NCI-H345 (cell line): ENCODE measurements at places on chromosomes 2 and 18.

DNA sequence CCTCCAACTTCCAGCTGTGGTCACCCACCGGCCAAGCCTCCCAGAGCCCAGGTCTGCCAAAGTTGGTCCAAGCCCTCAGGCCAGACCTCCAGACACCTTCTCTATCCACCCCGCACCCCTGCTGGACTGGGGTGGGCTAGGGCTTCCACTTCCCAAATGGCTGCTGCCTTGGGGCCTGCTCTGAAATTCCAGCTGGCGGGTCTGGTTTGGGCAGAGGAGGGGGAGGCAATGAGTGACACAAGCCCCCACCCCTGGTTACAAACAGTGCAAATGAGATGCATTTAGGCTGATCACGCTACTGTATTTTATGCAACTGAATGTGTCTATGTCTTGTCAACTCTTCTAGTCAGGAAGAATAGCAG, 14.6 kb downstream of the POU3F3 start:
- DNase-seq, result no peak

- no peak for DNase-seq
Observed at GRCh38 chr2:150156876-150157275, 330.6 kb downstream of the RND3 start.

DNA sequence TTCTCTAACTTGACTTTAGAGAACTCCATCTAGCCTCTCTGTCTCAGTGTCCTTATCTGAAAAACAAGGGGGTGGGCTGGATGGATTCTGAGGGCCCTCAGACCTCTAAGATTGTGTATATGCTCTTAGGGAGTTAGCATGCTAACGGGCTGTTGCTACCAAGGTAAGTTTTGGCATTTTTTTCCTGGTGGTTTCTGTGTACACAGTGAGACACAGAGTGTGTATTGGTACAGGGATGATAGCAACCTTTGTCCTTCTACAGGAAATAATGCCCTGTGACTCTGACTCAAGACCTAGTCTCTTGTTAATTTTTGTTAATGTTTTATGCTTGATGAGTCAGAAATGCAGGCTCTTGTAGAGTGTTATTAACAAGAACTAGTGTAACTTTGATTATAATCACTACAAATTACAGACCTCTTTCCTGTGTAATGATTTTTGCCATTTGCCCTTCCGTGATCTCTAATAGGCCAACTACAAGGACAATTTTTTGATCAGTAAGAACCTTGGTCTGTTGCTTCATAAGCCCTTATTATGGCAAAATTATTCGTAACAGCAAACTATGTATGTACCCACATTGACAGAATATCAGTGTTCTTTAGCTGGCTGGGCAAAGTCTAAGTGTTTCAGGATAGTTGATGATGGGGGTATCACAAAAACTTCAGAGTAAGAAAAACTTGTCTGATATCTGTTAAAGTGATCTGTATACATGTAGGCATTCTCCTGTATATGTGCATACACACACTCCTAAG, 89.7 kb downstream of the SPTBN1 start:
- DNase-seq, result no peak

DNA sequence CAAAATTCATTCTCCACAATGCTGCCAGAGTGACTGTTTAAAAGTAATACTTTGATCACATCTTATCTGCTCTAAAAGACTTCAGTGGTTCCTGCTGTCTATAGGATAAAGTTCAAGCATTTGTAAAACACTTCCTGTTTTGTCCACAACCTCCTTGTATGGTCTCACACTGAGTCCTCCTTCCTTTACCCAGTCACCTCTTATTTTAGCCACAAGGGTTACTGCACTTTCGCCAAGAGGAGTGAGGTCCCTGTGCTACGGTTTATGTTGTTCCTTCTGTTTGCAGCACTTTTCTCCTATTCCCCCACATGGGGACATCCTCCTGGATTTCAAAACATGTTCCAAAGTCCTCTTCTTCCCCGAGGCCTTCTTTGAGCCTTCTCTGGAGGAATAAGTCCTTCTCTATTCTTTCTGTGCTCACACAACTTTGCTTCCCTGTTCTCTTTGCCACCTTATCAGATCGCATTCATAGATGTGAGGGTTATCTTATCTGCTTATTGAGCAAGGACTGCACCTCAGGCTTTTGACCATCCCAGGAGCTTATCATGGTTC, 112.2 kb upstream of the NABP1 start:
- no peak for DNase-seq

GRCh38 chr2:10345813-10346212, 43.1 kb downstream of the HPCAL1 start:
- DNase-seq, result no peak

DNA sequence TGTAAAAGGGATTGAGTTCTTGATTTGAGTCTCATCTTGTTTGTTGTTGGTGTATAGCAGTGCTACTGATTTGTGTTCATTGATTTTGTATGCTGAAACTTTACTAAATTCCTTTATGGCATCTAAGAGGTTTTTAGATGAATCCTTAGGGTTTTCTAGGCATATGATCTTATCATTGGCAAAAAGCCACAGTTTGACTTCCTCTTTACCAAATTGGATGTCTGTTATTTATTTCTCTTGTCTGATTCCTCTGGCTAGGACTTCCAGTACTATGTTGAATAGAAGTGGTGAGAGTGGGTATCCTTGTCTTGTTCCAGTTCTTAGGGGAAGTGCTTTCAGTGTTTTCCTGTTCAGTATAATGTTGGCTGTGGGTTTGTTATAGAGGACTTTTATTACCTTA, 4.8 kb downstream of the ANKAR start:
- DNase-seq, result no peak

DNA sequence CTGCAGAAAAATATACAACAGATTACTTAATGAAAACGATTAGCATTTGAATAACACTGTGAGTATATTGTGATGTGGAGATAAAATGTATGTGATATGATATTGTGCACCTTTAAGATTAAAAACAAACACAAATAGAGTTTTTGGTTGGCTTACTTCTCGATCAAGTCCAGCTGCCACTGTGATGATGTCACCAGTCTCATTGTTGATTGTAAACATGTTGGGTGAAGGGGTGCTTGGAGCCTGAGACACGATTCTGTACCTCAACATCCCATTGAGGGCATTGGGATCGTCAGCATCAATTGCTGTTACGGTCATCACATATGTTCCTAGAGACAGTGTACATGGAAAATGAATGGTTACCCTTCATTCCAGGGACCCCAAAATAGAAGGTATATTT, 174.1 kb downstream of the CDH2 start:
- no peak for DNase-seq

GRCh38 chr2:62923881-62924280, 126.7 kb upstream of the OTX1 start:
- DNase-seq, result no peak
